Activated CD8-positive, alpha-beta memory T cell treated with anti-CD3 and anti-CD28 coated beads, Interleukin-2, amount 10 ng/mL, durations not matched to agents 7 days and 5 days (primary cell): ENCODE measurements at places on chromosomes 13 and 19. TPM values are rescaled to one million over a fixed set of nuclear protein-coding genes. Genes with fewer than 3 reads are reported as not detected.

The BAX gene
- total RNA-seq: 377 TPM

The MUC16 gene
- 0.12 TPM for total RNA-seq

The WDR88 gene
- total RNA-seq: not detected

The CAMSAP3 gene
- 0.30 TPM for total RNA-seq

The CBLC gene
- total RNA-seq: not detected

The RXFP2 gene
- not detected for total RNA-seq

The CEACAM19 gene
- 0.63 TPM for total RNA-seq

The SPC24 gene
- total RNA-seq: 62.8 TPM

The OR10H1 gene
- total RNA-seq: not detected

The LILRA6 gene
- not detected for total RNA-seq

The ZNF426 gene
- total RNA-seq: 12.7 TPM

The FBN3 gene
- total RNA-seq: 0.06 TPM

The PEX11G gene
- total RNA-seq: 1.9 TPM

- no peak for DNase-seq
Observed at GRCh38 chr19:54335164-54335563, 3.8 kb downstream of the LILRA4 start.

DNA sequence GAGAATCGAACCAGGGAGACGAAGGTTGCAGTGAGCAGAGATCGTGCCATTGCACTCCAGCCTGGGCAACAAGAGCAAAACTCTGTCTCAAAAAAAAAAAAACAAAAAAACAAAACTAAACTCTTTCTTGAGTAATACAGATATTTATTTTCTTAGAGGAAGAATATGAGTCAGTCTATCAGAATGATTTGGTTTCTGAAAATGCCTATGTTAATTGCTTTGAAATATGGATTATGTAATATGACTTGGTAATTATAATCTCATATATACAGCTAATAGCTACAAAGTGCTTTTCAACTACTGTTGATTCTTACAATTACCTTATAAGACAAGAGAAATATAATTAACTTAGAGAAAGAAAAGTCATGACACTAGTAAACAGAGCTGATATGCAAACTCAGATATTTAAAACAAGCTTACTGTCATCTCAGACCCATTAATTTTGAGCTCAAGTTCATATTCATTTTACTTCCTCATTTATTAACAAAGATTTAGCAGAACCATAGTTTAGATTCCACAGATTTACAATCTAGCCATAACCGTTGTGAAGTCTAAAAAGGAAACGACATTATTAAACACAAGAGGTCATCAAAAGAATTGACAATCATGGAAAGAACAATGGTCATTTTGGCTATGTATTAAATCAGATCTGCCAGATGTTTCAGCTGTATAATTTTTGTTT, 88.0 kb downstream of the TBC1D4 start:
- DNase-seq: no peak

DNA sequence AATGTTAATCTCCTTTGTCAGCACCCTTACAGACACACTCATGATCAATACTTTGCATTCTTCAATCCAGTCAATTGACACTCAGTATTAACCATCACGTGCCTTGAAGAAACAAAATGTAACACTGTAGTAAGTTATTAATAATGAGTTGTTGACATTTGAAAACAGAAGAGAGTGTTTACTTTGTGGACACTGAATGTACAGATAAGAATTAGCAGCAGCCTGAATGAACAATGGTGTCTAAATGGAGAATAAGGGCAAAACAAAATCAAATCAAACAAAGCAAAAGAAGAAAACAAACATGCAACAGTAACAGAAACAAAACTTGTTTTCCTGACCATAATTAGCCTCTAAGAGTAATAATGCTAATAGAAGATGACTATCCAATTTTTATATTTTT, 1191.1 kb upstream of the MIR17HG start:
- DNase-seq: no peak

- no peak for DNase-seq
Observed at GRCh38 chr13:30388406-30389283, 33.6 kb upstream of the UBE2L5 start.

GRCh38 chr19:18423258-18424020, 4.2 kb downstream of the SSBP4 start:
- peak; percentile 45 for DNase-seq

DNA sequence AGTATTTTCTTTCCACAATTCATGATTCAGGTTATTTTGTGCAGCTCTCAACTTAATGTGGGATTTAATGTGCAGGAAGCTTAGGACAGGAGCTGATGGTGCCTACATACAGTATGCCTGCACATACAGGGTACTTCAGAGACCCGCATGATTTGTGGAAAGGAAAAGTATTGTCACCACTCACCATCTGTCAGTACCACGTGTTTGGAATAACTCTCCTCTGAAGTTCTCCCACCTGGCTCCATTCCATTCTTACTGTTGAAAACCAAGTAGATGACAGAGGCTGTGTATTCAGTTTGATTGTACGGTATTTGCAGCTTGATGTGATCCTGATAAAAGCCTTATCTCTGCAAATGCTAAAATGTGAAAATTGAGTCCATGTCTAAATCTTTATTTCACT, 85.7 kb downstream of the ZAR1L start:
- DNase-seq: no peak

- DNase-seq: no peak
Observed at GRCh38 chr13:31042481-31043165, 110.2 kb downstream of the TEX26 start.

GRCh38 chr19:47598407-47599349, 10.3 kb upstream of the BICRA start:
- DNase-seq: no peak

GRCh38 chr19:13153569-13154240, 3.5 kb downstream of the IER2 start:
- peak; percentile 50 for DNase-seq

DNA sequence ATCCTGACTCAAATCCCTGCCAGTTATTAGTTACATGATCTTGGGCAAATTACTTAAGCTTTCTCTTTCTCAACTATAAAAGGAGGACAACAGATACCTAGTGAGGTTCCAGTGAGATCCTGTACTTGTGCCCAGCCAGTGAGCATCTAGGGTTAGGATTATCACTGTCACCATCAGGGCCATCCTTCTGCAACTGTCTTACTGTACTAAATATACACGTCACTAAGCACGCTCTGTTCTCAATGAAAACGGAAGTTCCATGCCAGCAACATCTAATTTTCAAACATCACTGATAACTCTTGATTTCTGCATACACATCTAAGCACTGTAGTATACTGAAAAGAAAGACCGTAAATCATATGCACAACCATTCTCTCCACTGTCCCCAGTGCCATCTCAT, 70.0 kb downstream of the FOXO1 start:
- no peak for DNase-seq

- DNase-seq: no peak
Observed at GRCh38 chr13:59750860-59751259, 412.9 kb downstream of the DIAPH3 start.

DNA sequence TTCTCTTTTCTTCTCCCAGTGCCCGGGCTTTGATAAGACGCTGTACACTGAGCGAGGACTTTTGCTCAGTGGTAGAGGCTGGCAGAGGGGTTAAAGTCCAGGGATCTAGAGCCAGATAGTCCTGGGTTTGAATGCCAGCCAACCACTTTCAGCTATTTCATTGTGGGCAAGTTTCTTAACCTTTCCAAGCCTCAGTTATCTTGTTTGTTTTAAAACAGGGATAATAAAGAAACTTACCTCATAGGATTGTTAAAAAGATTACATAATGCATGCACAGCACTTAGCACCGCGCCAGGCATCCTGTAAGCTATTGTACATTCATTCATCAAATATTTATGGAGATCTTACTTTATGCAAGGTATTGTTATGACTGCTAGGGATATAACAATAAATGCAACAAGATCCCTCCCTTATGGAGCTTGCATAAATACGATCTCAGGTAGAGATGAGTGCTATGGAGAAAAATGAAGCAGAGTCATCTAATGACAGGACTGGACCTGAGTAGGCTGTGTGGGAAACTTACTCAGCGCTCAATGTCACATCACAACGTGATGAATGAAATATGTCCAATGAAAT, 70.8 kb downstream of the LNX2 start:
- DNase-seq: no peak

DNA sequence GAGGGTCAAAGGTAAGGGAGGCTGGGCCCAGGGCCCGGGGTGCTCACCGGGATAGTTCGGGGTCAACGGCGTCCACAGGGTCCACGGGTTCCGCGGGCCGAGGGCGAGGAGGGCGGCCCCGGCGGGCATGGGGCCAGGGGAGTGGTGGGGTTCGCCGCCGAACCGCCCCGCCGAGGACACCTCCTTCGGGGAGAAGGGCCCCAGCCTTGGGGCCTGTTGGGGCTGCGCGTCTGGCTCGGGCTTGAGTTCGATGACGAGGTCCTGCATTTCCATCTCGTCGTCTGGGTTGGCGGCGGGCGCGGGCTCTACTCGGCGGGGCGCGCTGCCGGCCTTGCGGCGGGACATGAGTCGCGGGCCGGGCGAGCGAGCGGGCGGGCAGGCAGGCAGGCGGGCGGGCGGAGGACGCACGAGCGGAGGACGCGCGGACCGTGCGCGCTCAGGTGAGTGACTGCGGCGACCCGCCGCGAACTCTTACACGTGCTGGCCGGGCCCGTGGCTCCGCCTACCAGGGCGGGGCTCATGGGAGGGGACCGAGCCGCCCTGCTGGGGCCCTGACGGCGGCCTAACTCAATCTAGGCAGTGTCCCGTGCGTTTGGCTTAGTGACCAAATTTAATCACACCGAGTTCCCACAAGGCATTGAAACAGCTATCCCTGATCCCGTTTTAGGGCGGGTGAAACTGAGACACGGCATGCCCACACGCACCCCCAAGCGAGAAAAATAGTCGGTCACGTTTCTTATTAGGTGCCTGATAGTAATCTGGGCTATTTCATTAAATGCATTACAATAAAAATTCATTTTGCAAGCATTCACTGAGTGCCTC, at the start of gene ZNF296:
Gene ZNF296, minus strand, starts transcription at position 450 of the 822 bp plus-strand sequence. Its CDS starts 105 bp downstream, at position 345.
- DNase-seq: peak; percentile 88

DNA sequence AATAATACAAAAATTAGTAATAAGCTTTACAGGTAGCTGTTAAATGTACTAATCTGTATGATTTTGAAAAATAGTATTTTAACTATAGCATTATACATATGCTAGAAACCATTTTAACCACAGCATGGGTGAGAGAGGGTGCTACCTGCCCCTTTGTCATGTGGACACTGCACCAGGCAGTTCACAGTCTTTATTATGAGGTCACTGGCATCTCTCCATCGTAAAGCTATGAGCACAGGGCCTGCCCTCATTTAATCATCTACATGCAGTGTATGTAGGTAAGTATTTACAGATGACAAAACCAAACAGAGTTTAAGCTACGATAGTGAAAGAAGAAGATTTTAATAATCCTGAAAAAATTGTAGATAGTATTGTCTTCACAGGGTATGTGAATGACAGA, 21.7 kb downstream of the EDNRB start:
- no peak for DNase-seq

DNA sequence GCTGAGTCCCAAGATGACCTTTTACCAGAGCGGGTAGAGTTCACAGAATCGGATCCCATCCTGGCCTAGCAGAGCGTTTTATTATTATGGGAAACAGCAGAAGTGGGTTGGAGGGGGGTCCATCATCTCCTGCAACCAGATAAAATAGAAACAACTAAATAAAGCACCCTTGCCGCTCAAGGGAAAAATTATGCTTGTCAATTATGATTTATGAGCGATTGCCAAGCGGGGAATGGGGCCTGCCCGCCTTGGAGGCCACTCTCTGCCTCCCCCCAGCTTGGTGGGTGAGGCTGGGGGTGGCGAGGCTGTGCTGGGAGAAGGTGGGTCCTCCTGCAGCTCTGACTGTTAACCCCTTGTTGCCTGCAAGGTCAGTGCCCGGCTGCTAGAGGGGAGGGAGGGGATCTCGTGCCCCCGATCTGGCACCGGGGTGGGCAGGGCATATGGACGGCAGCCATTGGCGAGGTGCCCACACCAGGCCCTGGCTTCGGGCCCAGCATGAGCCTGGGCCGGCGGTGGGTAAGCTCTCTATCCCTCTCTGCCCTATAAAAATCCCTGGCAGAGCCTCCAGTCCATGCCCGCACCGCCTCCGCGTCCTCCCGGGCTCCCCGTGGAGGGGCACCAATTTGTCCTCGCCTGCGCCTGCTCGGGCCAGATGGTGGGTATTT, 129.1 kb downstream of the URI1 start:
- DNase-seq: no peak

DNA sequence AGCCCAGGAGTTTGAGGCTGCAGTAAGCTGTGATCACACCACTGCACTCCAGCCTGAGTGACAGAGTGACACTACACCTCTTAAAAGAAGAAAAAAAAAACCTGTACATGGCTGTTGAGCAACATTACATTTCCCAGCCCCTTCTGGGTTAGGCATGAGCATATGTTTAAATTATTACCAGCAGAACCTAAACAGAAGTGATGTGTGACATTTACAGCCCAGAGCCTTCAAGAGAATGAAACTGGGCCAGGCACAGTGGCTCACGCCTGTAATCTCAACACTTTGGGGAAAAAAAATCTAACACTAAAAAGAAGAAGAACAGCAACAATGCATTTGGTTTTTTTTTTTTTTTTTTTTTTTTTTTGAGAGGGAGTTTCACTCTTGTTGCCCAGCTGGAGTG, 38.3 kb downstream of the MRPS31 start:
- no peak for DNase-seq

- peak; percentile 2 for DNase-seq
Observed at GRCh38 chr13:110258876-110259631, 47.9 kb downstream of the COL4A1 start.
